ENCODE measurements at places on chromosomes 5 and 9.

DNA sequence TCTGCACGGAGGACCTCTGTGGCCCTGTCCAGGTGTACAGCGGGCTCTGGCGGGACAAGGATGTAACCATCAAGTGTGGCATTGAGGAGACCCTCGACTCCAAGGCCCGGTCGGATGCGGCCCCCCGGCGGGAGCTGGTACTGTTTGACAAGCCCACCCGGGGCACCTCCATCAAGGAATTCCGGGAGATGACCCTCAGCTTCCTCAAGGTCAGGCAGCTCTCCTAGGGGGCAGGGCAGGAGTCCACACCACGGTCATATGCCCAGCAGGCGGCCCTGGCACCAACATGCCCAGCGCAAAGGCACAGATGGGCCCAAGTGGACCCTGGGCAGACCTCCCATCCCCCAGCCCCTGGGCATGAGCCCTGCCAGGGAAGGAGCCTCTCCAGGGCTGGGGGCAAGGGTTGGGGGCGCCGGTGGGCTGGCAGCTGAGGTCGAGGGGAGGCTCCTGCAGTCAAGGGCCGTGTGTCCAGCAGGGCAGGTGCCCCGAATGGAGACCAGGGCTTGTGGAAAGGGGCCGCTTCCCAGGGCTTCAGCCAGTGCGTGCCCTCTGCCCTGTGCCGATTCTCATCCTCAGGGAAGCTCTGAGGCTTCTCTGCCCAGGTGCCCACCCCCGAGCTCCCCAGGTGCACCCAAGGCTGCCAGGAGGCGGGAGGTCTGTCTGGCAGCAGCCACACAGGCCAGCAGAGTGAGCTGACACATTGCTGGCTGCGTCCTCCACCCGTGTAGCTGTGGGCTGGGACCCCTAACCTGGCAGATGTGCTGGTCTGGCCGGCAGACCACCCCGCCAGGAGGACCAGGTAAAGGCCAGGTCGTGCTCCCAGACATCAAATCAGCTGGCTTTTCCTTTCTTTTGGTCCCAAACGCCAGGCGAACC is 10.0 kb downstream of the DIPK1B start:
- DNase-seq = no peak

DNA sequence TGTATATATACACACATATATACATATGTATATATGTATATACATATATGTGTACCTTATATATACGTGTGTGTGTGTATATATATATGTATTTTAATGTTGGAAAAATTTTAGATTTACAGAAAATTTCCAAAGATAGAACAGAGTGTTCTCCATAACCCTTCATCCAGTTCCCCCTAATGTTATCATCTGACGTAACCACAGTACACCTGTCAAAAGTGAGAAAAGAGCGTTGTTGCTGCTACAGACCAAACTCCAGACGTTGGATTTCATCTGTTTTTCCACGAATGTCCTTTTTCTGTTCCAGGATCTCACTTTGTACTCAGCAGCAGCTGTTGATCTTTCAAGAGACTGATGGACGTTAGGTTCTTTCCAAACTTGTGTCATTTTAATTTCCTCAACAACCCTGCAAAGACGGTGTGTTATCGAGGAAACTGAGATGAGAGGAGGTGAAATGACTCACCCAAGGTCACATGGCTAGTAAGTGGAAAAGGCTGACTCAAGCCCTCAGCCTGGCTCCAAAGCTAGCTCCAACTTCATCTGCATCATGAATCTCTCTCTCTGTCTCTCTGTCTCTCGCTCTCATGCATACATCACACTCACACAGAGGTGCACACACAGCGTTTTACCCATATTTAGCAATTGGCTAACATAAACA is 17.0 kb upstream of the NTNG2 start:
- DNase-seq = peak; percentile 65

- no peak for DNase-seq
Measured at GRCh38 chr9:127783111-127784008, 2.5 kb upstream of the CDK9 start.

DNA sequence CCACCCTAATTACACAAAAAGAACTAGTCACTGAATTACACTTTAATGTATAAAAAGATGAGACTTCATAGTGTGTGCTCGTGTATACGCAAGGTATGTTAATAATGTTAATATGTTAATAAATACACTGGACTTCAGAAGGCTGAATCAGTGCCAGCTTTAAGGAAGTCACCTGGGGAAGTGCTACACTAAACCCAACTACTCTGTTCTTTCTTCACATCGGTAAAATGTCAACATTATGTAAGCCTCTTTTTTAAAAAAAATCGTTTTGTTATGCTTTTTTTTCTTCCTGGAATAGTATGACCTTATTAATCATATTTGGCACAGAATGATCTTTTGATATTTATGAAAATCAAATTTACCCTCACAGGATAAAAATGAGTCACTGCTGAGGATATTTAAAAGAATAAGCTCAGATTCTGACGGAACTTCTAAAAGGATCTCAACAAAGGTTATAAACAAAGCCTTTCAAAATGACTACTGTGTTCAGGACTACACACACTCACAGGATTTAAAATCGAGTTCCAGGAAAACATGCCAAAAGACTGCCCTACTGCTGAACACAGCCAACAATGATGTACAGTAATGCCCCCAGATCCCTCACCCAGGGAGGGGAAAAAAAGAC is 75.9 kb downstream of the AUH start:
- DNase-seq = peak; percentile 4

- peak; percentile 53 for DNase-seq
Measured at GRCh38 chr5:72692231-72692637, 124.2 kb upstream of the TNPO1 start.

DNA sequence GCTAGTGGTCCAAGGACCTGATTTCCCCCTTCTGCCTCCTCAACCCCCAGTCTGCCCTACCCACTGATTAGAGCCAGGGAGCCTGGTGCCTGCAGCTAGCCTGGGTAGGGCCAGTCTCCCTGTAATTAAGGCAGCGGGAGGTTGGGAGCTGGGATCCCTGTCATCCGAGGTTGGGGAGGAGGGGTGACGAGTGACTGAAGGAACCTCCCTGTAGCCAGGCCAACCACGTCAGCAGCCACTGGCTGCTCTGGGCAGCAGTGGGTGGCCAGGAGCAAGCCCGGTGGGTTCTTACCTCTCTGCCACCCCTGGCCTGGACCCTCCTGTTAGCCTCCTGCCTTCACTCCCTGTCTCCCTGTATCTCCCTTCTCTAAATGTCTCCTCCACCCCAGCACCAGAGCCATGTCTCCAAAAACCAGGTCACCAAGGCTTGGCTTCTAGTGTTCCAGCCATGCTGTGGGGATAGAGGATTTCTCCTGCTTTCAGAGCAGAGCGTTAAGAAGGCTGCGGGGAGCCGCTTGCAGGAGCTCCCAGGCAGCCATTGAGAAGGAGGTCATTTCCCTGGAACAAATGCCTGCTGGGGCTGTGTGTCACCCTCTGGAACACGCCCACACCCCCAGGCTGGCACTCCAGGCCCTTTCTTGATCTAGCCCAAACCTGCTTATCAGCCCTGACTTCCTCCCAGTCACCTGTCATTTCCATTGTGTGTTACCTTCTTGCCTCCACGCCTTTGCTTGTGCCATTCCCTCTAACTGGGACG is 65.0 kb upstream of the GGTA1 start:
- DNase-seq = no peak

DNA sequence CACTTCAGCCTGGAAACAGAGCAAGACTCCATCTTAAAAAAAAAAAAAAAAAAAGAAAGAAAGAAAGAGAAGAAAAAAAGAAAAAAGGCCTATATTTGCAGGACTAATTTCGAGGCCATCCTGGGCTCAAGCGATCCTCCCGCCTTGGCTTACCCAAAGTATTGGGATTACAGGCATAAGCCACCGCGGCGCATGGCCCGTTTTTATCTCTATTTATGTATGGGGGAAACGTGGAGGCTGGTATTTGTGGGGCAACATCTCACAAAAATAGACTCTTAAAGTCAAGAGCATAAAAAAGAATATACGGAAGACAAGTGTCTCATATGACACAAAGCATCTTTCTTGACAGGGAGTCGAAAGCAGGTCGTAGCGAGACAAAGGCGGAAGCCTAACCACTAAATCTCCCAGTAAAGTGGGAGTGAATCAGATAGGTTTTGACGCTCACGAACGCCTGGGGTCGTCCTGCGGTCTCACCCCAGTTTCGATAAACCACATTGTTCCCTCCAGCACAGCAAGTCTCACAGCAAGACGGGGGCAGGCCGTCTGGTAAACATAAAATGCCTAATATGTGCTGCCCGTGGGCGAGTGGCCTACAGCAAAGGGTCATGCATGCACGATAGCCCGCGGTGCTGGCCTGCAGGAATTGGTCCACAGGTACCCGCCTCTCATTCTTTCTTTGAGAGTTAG is 1.8 kb upstream of the TRIM41 start:
- no peak for DNase-seq

GRCh38 chr5:17860660-17861315 is 226.5 kb downstream of the TAF11L14 start:
- no peak for DNase-seq

DNA sequence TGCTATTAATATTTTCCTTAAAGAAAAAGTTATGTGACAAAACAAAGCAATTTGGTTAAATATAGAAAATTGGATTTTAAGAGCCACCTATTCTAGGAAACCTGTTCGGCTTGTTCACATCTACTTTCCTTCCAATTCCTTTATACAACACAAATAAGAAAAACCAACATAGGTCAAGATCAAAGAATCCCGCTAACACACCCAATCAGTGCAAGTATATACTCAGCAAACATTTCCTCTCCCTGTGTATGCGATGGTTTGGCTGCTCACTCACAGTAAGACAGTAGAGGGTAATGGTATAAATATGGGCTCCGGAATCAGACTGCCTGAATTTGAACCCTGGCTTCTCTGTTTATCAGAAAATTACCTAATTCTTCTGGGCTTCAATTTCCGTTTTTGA is 757.5 kb upstream of the ZNF608 start:
- DNase-seq = no peak

GRCh38 chr9:12191630-12192029 is 501.6 kb upstream of the TYRP1 start:
- no peak for DNase-seq

- DNase-seq = no peak
Measured at GRCh38 chr9:132826621-132827365, 51.3 kb downstream of the AK8 start.

DNA sequence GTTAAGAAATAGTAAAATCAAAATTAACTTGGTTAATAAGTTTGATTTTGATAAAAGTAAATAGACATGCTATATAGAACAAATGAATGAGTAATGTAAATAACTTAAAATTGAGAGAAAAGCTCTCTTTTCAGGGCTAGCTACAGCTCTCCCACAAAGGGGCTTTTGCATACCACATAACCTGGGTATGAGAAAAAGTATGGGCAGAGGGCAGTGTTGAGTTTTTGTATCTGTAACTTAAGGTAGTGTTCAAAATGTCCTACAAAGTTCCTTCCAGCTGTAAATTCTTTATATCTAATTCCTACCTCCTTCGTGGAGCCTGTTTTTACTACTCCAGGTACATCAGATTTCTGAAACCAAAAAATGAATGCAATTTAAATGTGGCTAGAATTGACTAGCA is 18.9 kb upstream of the TTC33 start:
- no peak for DNase-seq

- peak; percentile 10 for DNase-seq
Measured at GRCh38 chr9:105535920-105536668, 21.8 kb upstream of the FKTN start.

DNA sequence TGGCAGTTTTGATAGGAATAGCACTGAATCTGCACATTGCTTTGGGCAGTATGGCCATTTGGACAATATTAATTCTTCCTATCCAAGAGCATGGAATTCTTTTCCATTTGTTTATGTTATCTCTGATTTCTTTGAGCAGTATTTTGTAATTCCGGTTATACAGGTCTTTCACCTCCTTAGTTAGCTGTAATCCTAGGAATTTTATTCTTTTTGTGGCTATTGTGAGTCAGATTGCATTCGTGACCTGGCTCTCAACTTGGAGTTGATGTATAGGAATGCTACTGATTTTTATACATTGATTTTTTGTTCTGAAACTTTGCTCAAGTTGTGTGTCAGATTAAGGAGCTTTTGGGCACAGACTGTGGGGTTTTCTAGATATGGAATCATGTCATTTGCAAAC is 24.0 kb downstream of the TMEM161B start:
- peak; percentile 19 for DNase-seq

DNA sequence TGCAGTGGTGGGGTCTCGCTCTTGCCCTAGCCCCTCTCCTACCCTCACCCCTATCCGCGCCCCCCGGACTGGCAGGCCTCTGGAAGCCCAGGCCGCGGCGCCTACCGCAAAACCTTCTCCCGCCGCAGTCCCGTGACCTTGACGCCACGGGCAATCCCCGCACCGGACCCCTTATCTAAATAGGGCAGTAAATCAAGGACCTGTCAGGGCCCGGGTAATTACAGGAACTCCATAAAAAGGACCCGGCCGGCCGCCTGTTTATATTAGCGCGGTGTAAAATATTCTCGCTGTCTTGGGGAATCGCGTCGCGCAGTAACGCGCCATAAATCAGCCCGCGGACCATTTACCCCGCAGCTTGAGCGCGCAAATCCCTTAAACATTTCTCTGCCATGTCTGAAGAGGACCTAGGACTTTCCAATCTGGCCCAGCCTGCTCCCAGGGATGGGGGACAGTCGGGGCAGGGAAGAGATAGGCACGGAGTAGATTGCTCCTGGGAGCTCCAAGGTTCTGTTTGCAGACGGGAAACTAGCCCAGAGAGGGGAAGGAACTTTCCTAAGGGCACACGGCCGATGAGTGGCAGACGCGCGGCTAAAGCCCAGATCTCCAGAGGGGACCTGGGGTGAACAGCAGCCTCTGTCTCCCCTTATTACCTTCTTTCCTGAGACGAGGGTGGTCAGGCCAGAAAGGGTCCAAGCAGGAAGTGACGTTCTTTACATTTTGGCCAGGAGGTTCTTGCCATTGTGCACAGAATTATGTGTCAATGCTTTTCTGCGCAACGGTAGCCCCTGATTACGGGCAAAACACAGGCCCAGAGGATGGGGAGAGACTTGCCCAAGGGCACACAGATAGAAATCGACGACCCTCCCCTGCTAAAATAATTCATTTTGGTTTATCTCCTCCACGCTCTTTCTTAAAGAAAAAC is 4.8 kb upstream of the HAND1 start:
- no peak for DNase-seq

DNA sequence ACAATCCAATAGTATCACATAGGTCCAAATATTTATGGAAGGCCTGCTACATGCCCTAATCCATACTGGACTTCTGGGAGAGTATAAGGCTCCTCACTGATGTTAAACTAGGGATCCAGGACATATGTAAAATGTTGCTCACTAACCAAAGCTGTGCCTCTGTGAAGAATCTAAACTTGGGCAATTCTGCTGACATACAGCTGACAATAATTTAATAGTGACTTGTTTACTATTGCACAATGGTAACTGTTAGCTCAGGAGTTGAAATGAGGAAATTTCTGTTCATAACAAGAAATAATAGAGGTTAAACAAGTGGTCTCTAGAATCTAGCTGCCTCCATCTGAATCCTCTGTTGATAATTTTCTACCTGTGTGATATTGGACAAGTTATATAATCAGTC is 14.9 kb upstream of the CTXN3 start:
- no peak for DNase-seq

GRCh38 chr5:79974886-79975285 is 16.2 kb downstream of the MTX3 start:
- peak; percentile 81 for DNase-seq

GRCh38 chr5:170985486-170985885 is 123.7 kb downstream of the RANBP17 start:
- DNase-seq = no peak
